Glomerular endothelial cell (primary cell): ENCODE measurements at places on chromosomes 2 and 18.

GRCh38 chr2:196592911-196593881, 46.3 kb upstream of the CCDC150 start:
- DNase-seq, result no peak

- DNase-seq, result no peak
Measured at GRCh38 chr2:16680304-16680703, 14.7 kb upstream of the CYRIA start.

GRCh38 chr18:7822435-7823331, 255.6 kb downstream of the PTPRM start:
- DNase-seq, result no peak

GRCh38 chr18:3323900-3324299, 62.0 kb downstream of the MYL12B start:
- DNase-seq, result no peak

- DNase-seq, result no peak
Measured at GRCh38 chr18:57910817-57911216, 107.7 kb upstream of the ATP8B1 start.

DNA sequence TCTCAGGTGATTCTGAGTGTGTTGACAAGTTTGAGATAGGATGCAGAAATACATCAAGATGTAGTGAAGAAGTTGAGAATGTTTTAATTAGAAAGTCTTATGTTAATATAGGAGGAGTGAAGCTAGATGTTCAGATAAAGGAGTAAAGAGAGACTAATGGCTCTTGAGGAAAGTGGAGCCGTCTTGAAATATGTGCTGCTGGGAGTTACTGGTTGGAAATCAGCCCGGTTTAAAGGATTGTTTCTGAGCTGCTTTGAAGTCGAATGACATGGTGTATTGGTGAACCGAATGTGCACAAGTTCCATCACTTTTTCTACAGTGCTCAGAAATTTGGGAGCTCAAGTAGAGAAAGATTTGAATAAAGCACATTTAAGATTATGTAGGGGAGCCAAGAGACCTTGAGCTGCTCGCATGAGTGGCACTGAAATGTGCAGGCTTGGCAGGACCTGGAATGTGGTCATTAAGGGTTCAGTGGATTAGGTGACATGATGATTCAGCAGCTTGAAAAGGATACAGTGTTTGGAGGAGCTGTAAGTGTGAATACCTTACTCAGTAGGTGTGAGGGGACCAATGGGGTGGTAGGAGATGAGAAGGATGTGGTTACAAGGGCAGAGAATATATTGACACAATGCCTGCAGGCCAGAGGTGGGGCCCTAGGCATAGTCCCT, 68.6 kb downstream of the CAB39 start:
- no peak for DNase-seq

DNA sequence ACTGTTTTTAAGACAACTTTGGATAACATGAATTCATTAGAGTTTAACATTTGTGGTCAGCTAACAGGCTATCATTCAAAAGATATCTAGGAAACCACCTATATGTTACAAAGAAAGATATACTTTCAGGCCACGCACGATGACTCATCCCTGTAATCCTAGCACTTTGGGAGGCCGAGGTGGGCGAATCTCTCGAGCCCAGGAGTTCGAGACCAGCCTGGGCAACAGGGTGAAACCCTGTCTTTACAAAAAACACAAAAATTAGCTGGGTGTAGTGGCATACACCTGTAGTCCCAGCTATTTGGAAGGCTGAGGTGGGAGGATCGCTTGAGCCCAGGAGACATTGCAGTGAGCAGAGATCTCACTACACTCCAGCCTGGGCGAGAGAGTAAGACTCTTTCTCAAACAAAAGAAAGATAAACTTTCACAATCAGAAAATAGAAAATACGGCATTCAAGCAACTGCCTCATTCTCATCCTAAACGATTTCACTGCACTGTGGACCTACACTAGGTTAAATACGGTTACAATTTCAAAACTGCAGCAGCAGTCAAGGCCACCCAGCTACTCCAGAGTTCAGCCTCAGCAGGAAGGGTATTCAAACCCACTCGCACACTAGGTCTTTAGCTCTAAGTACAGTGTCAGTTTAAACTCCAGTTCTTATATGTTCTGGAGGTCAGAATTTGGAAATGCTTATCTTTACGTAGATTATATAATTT, 250.0 kb upstream of the SLC39A10 start:
- DNase-seq, result no peak

- no peak for DNase-seq
Measured at GRCh38 chr2:241082341-241083090, 19.6 kb downstream of the MTERF4 start.

DNA sequence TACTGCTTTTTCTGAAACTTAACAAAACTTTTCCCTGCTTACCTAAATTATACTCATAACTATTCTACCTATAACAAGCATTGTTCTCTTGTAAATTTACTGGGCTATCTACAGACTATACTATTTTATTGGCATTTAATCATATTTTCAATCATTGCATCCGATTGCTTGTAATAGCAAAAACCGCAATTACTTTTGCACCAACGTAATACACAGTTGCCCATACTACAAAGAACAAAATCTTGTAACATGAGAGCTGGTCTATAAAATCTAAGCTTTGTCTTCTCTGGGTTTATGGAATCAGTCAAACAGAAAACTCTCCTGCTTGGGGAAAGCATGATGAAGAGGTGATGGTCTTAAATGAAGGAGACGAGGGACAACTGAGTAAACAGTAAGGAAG, 463.4 kb upstream of the ST6GAL2 start:
- DNase-seq, result no peak

DNA sequence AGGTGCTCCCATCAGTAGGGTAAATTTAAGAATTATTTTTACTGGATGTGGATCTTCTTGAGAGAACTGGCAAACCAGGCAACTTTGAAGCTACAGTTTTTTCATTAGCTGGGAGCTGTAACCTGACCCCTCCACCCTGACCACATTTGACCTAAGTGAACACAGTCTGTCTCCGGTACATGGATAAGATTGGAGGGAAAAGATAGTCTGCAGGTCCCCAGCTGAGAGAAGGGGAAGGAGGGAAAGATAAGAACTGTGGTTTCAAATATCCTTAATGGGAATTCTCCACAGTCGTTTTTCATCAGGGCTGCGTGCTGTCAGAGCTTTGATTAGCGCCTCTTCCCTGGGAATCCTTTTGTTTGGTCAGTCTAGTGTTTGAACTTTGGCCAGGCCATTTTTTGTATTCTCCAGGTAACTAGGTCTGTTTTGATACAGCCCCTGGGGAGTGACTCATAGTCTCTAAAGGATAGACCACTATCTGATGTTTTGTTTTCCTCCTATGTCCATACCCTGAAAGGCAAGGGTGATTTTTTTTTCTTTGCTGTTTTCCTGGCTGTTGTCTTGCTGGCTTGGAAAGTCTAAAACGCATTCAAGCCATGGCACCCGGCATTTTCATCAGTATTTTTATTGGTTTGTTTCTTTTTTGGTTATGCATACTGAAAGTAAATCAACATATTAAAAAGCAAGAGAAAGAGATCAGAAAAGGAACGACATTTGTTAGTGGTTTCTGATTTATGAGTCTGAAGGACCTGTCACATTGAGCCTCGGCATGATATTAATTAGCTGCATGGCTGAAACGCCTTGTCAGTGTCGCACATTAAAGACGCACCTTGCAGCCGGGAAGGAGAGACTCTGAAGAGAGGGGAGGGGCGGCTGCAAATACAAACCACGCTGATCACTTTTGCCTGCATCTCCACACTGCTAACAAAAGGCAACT, 183.4 kb upstream of the FN1 start:
- no peak for DNase-seq

DNA sequence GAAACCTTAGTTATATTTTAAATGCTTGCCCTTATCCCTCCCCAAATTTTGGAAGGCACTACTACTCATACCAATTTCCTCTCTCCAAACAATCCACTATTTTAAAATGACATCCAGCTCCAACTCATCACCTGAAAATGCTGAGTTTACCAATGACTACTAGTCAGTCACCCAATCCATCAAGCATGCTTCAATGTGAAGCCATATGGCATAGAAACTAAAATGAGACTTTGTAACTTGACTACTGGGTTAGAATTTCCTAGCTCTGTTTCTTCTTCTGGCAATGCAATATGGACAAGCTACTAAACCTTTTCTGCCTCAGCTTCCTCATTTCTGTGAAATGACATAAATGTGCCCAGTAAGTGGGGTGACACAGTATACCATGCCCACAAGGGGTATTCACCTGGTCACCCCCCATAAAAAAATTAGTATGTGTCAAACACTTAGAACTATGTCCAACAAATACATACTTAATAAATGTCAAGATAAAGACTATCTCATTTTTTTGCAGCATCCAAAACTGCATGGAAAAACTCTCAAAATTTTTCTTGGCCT, 10.0 kb upstream of the STPG4 start:
- DNase-seq, result no peak

DNA sequence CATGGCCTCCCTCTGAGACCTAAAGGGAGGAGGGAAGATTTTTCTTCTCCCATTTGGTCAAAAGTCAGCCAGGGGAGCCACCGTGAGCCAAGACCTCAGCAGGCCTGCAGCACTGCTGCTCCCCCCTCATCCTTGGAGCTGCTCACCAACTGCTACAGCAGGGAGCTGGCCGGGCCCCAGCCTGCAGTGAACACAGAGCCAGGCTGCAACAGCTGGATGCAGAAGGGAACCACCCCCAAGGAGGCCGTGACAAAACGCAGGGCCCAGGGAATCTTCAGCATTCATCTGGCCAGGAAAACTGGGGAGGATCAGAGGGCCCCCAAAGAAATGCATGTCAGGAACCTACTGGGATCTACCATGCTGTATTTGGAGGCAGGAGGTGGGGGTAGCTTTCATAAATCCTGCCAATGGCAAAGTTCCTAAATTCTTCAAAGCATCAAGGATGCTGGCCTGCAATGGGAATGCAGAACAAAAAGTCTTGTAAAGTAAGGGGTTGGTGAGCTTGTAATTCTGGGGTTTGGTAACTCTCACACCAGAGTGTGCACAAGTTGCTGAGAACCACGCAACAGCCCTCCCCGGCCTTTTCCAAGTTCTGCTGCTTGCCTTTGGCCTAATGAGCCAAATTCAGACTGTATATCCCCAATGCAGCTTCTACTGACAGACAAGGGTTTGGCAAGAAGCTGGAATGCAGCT, 61.0 kb downstream of the CACNB4 start:
- DNase-seq, result no peak

DNA sequence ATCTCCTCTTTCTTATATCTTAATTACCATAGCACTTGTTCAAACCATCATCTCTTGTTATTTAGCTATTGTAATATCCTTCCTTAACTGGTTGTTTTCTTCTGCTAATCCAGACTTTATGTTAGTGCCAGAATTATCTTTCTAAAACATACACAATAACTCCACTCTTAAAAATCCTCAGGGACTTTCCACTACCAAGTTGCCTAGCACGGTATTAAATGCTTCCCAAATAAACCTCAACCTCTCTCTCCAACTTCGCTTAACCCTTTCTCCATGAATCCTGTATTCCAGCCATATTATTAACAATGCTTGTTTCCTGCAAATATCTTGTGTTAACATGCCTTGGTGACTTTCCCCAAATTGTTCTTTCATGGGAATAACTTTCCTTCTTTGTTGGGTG, 84.5 kb downstream of the FAM228A start:
- no peak for DNase-seq

- no peak for DNase-seq
Measured at GRCh38 chr2:65017335-65017734, 28.1 kb downstream of the SLC1A4 start.

- DNase-seq, result no peak
Measured at GRCh38 chr2:1585635-1586034, 158.7 kb downstream of the PXDN start.

DNA sequence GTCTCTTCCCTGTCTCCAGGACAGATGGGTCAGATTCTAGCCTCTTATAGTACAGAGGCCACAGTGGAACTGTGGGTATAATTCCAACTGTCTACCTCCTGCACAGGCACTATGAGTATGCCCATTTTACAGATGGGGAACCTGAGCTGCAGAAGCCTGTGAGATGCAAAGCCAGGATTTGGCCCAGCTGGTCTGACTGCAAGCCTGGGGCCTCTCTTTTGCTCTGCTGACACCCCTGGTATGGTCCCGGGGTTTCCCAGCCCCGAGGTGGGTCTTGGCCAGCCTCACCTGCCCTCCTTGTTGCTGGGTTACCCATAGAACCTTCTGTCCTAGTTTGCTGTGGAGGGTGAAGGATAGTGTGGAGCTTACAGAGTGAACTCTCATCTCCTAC, 9.8 kb downstream of the HS6ST1 start:
- DNase-seq, result no peak

- DNase-seq, result no peak
Measured at GRCh38 chr2:95384854-95385569, 17.5 kb upstream of the FAHD2A start.

DNA sequence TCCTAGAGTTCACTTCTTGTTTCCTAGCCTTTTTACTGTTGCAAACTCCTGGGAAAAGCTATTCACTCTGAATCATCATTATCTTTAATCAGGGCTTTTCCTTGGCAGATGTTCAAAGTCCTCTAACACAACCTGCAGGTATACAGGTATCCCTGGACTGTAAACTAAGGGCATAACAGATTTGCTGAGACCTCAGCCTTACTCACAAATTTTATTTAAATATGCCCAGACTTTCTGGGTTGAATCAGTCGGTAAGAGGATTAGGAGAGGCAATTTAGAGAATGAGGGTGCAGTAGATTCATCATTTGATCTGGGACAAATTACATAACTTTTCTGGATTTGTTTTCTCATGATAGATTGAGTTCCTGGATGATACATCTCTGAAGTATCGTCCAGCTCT, 217.8 kb upstream of the STON1 start:
- DNase-seq, result no peak

GRCh38 chr2:30115981-30116285, 30.9 kb upstream of the YPEL5 start:
- DNase-seq, result no peak

DNA sequence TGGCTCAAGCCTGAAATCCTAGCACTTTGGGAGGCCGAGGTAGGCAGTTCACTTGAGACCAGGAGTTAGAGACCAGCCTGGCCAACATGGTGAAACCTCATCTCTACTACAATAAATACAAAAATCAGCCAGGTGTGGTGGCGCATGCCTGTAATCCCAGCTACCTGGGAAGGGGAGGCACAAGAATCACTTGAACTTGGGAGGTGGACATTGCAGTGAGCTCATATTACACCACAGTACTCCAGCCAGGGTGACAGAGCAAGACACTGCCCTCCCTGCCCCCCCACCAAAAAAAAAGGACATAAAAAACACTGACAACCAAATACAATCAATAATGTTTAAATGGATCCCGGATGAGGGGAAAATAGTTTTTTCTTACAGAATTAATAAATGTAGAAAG, 7.8 kb downstream of the TIA1 start:
- DNase-seq, result no peak

DNA sequence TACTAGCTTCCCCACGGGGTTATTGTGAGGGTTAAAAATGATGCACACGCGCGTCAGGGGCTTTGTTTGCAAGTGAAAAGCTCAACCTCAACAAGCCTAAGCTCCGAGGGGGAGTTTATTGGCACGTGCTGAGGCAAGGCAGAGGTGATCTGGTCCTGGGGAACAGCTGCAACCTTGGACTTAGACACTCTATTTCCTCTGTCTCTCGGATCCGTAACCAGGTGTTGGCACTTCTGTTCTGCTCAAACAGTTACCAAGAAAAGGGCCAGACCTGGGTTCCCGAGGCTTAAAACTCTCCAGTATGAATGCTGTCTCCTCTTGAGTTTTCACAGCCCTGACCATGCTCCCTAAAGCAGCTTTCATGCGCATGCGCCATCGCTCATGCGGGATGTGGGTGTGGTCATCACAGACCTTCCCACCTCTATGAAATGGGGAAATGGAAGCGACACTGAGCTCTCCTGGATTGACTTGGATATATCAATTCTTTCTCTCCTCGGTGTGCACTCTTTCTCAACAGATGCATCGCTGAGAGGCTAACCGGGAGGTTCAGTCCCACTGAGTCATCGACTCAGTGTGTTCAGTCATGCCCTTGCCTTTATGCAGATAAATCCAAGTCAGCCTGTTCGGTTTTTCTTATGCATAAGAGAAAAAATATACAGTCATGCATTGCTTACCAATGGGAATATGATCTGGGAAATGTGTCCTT, 19.9 kb upstream of the RAB31 start:
- no peak for DNase-seq
